ENCODE measurements at places on chromosomes 7 and 10. TPM values are rescaled to one million over a fixed set of nuclear protein-coding genes. Genes with fewer than 3 reads are reported as not detected.

The LIPJ gene
- total RNA-seq, result 0.42 TPM

- no peak overlapping the region for H3K27ac ChIP-seq
- H3K4me1 ChIP-seq, result peaks cover 25% of the 10 kb centered on the region
- no peaks in the 10 kb centered on the region for H3K27me3 ChIP-seq
- H3K4me3 ChIP-seq, result no peak overlapping the region
These were observed 1.9 kb downstream of the MRPS33 start for GRCh38 chr7:141012696-141013344.

GRCh38 chr10:6011558-6011957 is 34.2 kb upstream of the IL15RA start:
- no peak overlapping the region for H3K4me3 ChIP-seq
- no peak overlapping the region for H3K27ac ChIP-seq
- no peaks in the 10 kb centered on the region for H3K4me1 ChIP-seq

DNA sequence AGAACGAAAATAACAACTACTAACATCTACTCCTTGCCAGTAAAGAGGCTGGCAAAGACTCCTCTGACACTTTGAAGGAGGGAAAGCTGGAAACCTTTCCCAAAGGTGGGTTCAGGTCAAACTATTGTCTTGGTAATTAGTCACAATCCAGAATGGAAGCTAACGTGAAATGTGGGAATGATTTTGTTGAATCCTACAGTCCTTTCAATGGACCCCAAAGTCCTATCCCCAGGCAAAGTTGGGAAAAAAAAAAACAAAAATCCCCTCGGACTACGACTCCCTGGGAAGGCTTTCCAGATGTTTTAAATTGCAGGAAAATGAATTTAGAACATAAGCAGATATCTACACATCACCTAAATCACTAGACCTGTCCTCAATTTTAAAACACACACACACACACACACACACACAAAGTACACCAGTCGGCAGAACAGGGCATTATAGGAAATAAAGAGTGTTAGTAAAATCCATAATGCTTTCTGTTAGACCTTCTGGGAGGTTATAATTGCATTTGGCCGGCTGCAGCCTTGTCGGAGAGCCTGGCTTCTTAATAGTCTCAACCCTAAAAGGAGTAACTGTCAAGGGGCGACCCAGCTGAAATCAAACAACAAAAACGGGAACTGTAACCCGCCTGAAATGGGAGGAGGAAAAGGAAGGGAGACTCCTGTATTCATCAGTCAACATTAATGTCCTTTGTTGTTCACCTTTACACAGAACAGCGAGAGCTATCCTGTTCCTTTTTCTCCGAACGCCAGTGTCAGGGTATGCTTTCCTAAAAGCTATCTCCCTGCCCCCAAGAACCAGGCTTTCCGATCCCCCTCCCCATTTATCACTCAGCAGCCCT is 1.5 kb downstream of the DOCK4 start:
- H3K27ac ChIP-seq, result peak overlapping the region; percentile 80
- no peaks in the 10 kb centered on the region for H3K36me3 ChIP-seq
- DNase-seq, result no peak
- peak overlapping the region; percentile 72 for H3K4me3 ChIP-seq
- no peaks in the 10 kb centered on the region for H3K4me1 ChIP-seq
- H3K27me3 ChIP-seq, result no peaks in the 10 kb centered on the region

DNA sequence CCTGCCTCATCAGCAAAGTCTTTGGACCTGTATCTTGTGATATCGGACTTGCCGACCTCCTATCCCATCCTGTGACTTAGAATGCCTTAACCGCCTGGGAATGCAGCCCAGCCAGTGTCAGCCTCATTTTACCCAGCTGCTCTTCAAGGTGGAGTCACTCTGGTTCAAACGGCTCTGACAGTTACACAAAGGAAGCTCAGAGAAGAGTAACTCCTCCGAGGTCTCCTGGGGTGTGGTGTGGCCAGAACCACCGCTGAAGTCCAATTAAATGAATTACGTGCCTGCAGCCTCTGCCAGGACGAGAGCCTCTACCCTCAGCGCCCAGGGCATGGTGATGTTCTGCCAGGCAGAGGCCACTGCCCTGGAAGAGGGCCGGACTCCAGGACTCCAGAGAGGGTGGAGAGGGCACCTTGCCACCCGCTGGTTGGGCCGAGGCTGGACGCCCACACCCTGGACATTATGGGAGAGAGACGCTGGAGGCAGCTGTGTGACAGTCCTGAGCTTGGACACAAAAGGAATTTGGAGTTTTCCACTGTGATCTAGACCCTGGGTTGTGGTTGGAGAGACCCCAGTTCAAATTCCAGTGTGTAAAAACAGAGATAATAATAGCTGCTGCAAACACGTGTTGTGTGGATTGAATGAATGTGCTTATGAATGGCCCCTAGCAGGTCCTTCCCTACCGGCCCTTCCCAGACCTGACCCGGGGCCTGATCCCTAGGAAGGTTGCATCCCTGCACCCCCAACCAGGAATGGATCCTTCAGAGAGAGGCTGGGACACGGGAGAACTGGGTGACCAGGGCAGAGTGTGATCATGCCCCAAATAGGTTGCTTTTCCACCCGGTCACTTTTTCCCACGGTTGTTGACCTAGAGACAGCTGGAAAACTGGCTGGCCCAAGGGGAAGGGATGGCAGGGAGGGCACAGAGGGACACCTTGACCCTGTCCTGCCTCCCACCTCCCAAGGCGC is 37.8 kb upstream of the FZD9 start:
- no peak overlapping the region for H3K4me3 ChIP-seq
- H3K36me3 ChIP-seq, result no peaks in the 10 kb centered on the region
- no peak for DNase-seq
- H3K4me1 ChIP-seq, result no peaks in the 10 kb centered on the region

DNA sequence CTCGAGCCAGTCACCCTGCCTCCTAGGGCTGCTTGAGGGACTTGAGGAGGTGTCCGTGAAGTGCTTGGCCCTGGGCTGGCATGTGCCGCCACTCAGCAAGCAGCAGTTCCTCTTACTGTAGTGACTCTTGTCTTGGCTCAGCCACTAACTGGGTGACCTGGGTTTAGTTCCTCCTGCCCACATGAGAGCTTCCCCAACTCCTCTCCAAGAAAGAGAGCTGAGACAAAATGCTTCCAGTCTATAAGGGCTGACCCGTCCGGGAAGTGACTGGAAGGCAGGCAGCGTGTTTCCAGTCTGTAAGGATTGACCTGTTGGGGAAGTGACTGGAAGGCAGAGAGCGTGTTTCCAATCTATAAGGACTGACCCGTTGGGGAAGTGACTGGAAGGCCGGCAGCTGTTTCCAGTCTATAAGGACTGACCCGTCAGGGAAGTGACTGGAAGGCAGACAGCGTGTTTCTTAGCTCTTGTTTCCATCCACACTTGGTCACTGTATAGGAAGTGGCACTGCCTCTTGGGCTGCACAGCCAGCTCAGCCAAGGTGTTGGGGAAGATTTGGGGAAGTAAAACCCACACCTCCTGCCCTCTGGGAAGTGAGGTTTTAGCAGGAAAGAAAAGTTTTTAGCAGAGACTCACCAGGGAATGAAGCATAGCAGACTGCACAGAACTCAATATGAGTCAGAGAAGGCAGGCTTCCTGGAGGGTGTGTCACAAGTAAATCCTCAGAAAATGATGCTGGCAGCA is 53.3 kb upstream of the PPIF start:
- peaks cover 6% of the 10 kb centered on the region for H3K4me1 ChIP-seq
- no peaks in the 10 kb centered on the region for H3K27me3 ChIP-seq
- H3K27ac ChIP-seq, result peak overlapping the region; percentile 73
- peaks cover 17% of the 10 kb centered on the region for H3K36me3 ChIP-seq
- DNase-seq, result no peak
- no peak overlapping the region for H3K4me3 ChIP-seq

The LRRC18 gene
- not detected for total RNA-seq

- no peak for DNase-seq
- no peaks in the 10 kb centered on the region for H3K4me1 ChIP-seq
- H3K36me3 ChIP-seq, result no peaks in the 10 kb centered on the region
- no peaks in the 10 kb centered on the region for H3K27me3 ChIP-seq
These were observed 191.5 kb downstream of the PHTF2 start for GRCh38 chr7:77989981-77990566.

GRCh38 chr7:158705234-158705850 is 738 bp upstream of the NCAPG2 start:
- no peak for DNase-seq
- peak overlapping the region; percentile 57 for H3K4me3 ChIP-seq
- no peaks in the 10 kb centered on the region for H3K36me3 ChIP-seq
- no peaks in the 10 kb centered on the region for H3K27me3 ChIP-seq
- peak overlapping the region; percentile 68 for H3K27ac ChIP-seq

The VGF gene
- total RNA-seq, result not detected

DNA sequence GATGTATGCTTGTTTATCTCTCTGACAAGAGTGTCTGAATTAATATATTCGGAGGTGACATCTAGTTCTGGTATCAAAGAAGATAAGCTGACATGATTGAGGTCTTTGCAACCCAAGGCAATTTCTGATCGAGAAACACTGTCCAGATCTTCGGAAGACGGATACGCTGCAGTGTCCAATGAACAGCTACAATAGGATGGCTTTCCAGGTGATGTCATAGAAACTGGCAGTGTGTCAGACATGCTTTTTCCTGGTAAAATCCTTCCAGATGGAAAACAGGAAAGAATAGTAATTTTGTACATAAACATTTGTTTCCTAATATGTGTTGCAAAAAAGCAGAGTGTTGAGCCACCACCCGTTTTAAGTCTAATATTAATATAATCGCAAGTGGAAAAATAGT is 33.4 kb downstream of the VWDE start:
- peaks cover 8% of the 10 kb centered on the region for H3K4me1 ChIP-seq
- peak overlapping the region; percentile 18 for H3K27ac ChIP-seq
- H3K36me3 ChIP-seq, result no peaks in the 10 kb centered on the region
- H3K4me3 ChIP-seq, result peak overlapping the region; percentile 25

DNA sequence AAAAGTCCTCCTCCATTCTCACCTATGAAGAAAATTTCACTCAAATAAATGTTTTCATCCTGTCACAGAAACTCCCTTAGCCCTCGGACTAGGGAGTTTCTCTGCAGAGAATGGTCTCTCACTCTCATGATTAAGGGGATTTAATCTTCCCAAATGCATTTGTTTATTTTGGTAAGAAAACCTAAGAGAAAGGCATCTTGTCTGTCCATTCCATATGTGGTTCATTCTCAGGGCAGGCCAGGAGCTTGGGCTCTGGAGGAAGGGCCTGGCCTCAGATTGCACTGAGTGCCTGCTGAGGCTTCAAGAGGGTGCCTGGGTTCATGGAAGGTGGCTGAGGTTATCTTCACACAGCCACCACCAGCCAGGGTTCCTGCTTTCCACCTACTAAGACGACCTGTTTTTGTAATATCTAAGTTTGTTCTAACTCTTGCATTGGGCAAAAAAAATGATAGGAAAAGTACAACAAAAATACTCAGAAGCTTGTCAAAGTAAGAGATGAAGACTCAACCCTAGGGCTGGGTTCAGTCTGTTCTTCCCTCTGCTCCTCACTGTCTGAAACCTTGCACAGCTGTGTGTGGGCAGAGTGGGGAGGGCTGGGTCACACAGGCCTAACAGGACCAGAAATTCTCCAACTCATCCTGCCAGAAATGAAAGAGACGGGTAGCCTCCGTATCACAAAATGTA is 186.7 kb downstream of the CXCL12 start:
- H3K4me1 ChIP-seq, result peaks cover 8% of the 10 kb centered on the region
- no peak for DNase-seq
- no peaks in the 10 kb centered on the region for H3K36me3 ChIP-seq

GRCh38 chr7:100372694-100373093 is 593 bp upstream of the PILRA start:
- peaks cover 33% of the 10 kb centered on the region for H3K4me1 ChIP-seq
- peaks cover 26% of the 10 kb centered on the region for H3K36me3 ChIP-seq
- no peak for DNase-seq
- H3K4me3 ChIP-seq, result no peak overlapping the region
- H3K27ac ChIP-seq, result peak overlapping the region; percentile 32

DNA sequence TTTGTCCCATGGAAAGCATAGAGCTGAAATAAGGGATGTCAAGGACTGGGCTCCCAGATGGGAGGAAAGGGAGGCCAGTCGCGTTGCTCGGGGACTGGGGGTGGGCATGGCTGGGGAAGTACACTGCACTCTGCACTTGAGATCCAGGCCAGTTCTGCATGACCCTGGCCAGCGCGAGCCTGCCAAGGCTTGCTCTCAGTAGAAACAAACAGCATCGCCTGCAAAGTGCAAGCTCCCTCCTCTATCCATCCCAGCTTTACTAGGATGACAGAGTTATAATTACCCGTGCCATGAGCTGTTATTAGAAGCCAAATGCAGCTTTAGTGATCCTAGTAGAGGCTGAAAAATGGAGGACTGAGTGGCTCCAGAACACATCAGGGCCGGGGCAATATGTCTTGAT is 43.9 kb upstream of the PDCD4 start:
- no peak overlapping the region for H3K27ac ChIP-seq
- DNase-seq, result no peak
- H3K27me3 ChIP-seq, result no peaks in the 10 kb centered on the region
- H3K36me3 ChIP-seq, result no peaks in the 10 kb centered on the region
- H3K4me3 ChIP-seq, result no peak overlapping the region

DNA sequence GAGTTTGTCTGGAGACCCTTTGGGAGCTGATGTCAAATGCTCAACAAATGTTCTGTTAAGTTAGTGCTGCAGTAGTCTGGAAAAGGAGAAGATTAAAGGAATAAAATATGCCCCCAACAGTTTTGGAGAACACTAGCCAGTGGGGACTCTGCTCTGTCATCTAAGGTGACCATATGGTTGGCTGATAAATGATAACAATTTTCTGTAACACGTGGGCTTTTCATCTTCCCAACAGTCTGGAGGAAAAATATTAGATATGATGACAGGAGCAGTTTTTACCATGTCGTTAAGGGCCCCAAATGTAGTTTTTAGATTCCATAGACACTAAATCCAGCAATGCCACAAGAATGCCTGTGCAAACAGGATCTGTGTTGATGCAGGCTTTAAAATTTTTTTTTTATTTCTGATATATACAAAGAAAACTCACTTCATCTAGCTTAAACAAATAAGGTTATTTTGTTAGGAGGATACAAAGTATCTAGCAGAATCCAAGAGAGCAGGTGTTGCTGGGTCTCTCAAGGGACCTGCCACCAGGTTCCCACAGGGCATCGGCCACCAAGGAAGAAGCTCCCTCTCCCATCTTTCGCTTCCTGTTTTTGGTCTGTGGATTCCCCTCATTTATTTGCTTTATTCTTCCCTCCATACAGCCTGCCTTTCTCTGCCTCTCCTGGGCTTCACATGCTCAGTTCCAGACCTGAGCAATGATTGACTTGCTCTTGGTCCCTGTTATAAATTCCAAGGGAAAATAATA is 6.2 kb upstream of the CFAP58 start:
- H3K27me3 ChIP-seq, result no peaks in the 10 kb centered on the region
- no peak overlapping the region for H3K4me3 ChIP-seq
- H3K36me3 ChIP-seq, result no peaks in the 10 kb centered on the region
- no peaks in the 10 kb centered on the region for H3K4me1 ChIP-seq
- no peak for DNase-seq

The AMZ1 gene
- total RNA-seq, result 0.39 TPM

The PDE6C gene
- not detected for total RNA-seq

The ADAM8 gene
- total RNA-seq, result 9.6 TPM

The HABP2 gene
- total RNA-seq, result not detected

- H3K36me3 ChIP-seq, result no peaks in the 10 kb centered on the region
- H3K27ac ChIP-seq, result peak overlapping the region; percentile 98
These were observed 153.2 kb upstream of the LYZL2 start for GRCh38 chr10:30782537-30783461.

The FBXO24 gene
- total RNA-seq, result 0.30 TPM

The VPS26A gene
- 38.0 TPM for total RNA-seq
